ENCODE measurements at places on chromosomes 2 and 18.

GRCh38 chr2:241575624-241576292, 17.2 kb downstream of the BOK start:
- no peak for DNase-seq

DNA sequence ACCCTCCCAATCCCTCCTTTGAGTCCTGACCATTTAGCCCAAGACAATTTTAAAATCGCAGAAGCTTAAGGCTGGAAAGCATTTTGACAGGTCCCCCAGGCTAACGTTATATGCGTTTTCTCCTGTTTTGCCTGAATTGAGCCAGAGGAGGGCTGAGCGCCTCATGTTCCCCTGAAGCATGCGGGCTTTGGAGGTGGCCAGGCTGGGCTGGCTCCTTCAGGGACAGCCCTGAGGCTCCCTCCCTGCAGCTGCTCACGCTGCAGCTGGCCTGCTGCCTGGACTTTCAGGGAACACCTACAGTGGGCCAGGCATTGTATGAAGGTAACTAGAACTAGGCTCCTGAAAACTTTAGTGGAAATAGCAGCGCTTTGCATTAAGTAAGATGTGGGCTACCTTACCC, 179.2 kb downstream of the ACKR3 start:
- peak; percentile 13 for DNase-seq

DNA sequence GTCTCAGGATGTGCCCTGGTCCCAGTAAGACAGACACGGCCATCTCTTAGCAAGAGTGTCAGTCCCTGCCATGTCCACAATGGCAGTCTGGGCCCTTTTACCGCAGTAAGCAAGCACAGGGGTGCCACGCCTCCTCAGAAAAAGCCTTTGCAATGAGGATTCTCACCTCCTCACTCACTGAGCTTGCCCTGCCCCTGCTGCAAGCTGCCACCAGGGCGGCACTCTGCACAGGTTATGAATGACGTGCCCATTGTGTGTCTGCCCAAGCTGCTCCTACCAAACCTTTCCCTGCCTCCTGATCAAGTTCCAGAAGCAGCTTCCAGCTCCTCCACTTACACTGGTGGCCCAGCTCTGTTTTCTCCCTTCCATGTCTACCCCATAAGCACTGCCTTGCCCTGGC, 23.3 kb downstream of the ERCC3 start:
- DNase-seq, result no peak

GRCh38 chr2:240921311-240921994, 15.3 kb downstream of the CROCC2 start:
- DNase-seq, result peak; percentile 95

GRCh38 chr2:29749843-29750242, 171.5 kb downstream of the ALK start:
- DNase-seq, result no peak

GRCh38 chr18:79982736-79983135, 5.6 kb downstream of the TXNL4A start:
- DNase-seq, result no peak

DNA sequence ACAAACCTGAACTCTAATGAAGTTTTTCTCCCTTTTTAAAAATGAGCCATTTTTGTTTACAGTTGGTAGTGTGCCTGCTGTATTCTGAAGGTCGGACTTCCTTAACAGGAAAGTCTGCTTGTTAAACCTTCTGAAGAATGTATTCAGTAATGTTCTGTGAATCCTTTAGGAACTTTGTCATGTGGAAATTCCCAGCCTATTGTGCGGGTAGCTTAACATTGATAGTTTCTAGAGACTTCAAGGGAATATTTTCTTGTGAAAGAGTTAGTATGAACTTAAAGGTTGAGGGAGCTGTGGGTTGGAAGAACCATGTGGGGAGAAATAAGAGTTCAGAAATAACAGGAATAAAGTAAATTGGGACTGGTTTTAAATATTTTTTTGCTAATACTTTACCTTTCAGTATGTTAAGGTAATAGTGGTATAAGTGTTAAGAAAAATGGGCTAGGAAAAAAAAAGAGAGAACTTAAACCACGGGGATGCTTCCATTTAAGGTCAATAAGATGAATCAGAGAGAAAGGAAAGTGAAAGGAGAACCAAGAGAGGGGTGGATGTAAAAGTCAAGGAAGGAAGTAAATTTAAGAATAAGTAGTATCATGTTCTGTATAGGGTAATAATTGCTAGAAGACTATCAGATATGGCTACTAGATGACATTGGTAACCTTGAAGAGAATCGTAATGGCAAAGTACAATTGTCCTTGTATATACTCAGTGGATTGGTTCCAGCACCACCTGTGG, 90.5 kb downstream of the PMS1 start:
- no peak for DNase-seq

- DNase-seq, result no peak
These were observed 24.1 kb downstream of the DCDC2C start for GRCh38 chr2:3727397-3728045.
